ENCODE measurements at places on chromosomes 4 and X. TPM values are rescaled to one million over a fixed set of nuclear protein-coding genes. Genes with fewer than 3 reads are reported as not detected.

The PRSS12 gene
- not detected for total RNA-seq

DNA sequence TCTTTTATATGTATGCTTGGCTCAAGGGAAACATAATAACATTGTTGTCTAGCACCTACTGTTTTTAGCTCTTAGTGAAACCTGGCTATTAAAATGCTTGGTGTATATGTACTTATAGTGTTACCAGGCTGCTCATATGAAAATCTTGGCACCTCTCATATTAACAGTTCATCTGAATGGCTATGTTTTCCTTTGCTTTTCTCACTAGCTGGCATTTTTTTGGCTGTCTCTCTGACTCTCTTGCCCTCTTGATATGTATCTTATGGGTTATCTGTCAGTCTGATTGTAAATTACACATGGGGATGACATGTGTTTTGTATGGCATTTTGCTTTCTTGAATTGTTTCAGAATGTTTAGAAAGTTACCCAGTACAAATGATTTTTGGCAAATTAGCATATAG is 158.0 kb downstream of the ARHGAP24 start:
- H3K36me3 ChIP-seq: no peaks in the 10 kb centered on the region
- DNase-seq: no peak
- no peak overlapping the region for H3K4me3 ChIP-seq
- H3K27ac ChIP-seq: no peak overlapping the region

- no peak overlapping the region for H3K27ac ChIP-seq
- no peak overlapping the region for H3K4me3 ChIP-seq
- no peaks in the 10 kb centered on the region for H3K36me3 ChIP-seq
- no peak for DNase-seq
Measured at GRCh38 chr4:11628093-11628725, 199.5 kb upstream of the HS3ST1 start.

The VCX2 gene
- not detected for total RNA-seq

The TLR10 gene
- total RNA-seq: 0.40 TPM

DNA sequence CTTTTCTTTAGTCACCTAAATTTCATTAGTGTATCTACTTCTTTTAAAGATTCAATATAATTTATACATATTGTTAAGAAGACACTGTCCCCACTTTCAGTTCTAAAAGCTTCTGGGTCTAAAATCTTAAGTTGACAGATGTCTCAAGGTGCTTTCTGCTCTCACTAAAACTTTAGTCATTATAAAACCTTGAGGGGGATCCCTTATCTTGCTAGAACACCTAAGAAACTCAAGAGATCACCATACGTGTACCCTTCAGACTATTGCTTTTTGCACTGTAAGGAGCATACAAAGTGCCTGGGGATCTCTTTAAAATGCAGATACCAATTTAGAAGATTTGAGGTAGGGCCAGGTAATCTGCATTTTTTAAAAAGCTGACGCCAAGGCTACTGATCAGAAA is 30.1 kb downstream of the CYBB start:
- H3K36me3 ChIP-seq: no peaks in the 10 kb centered on the region
- H3K4me3 ChIP-seq: no peak overlapping the region
- H3K27ac ChIP-seq: no peak overlapping the region
- H3K4me1 ChIP-seq: peaks cover 17% of the 10 kb centered on the region
- DNase-seq: no peak

GRCh38 chr4:144709793-144710525 is 64.0 kb downstream of the HHIP start:
- no peak for DNase-seq
- H3K27ac ChIP-seq: no peak overlapping the region
- no peaks in the 10 kb centered on the region for H3K27me3 ChIP-seq
- no peak overlapping the region for H3K4me3 ChIP-seq

GRCh38 chr4:106707776-106708463 is 328.2 kb downstream of the DKK2 start:
- H3K27ac ChIP-seq: no peak overlapping the region
- H3K27me3 ChIP-seq: no peaks in the 10 kb centered on the region
- no peak overlapping the region for H3K4me3 ChIP-seq
- H3K36me3 ChIP-seq: no peaks in the 10 kb centered on the region

- H3K36me3 ChIP-seq: no peaks in the 10 kb centered on the region
- H3K27me3 ChIP-seq: peaks cover 13% of the 10 kb centered on the region
- H3K27ac ChIP-seq: no peak overlapping the region
- DNase-seq: no peak
- no peak overlapping the region for H3K4me3 ChIP-seq
Measured at GRCh38 chrX:70190225-70190624, 12.9 kb downstream of the DGAT2L6 start.

GRCh38 chr4:88742561-88742960 is 44.9 kb upstream of the NAP1L5 start:
- DNase-seq: no peak
- H3K4me3 ChIP-seq: no peak overlapping the region
- H3K27ac ChIP-seq: no peak overlapping the region

GRCh38 chr4:139438141-139438540 is 15.8 kb upstream of the RAB33B start:
- H3K4me3 ChIP-seq: no peak overlapping the region
- no peaks in the 10 kb centered on the region for H3K27me3 ChIP-seq
- peaks cover 8% of the 10 kb centered on the region for H3K4me1 ChIP-seq
- H3K36me3 ChIP-seq: peaks cover 41% of the 10 kb centered on the region
- no peak for DNase-seq

- no peaks in the 10 kb centered on the region for H3K27me3 ChIP-seq
- no peaks in the 10 kb centered on the region for H3K36me3 ChIP-seq
- H3K4me1 ChIP-seq: peaks cover 11% of the 10 kb centered on the region
- H3K27ac ChIP-seq: peak overlapping the region; percentile 76
- peak; percentile 68 for DNase-seq
Measured at GRCh38 chrX:47366041-47366722, 4.2 kb upstream of the ZNF157 start.

The HAUS3 gene
- total RNA-seq: 27.4 TPM

- peaks cover 23% of the 10 kb centered on the region for H3K36me3 ChIP-seq
- DNase-seq: no peak
- H3K4me3 ChIP-seq: peak overlapping the region; percentile 87
Measured at GRCh38 chr4:145177906-145178538, 2.4 kb downstream of the OTUD4 start.

DNA sequence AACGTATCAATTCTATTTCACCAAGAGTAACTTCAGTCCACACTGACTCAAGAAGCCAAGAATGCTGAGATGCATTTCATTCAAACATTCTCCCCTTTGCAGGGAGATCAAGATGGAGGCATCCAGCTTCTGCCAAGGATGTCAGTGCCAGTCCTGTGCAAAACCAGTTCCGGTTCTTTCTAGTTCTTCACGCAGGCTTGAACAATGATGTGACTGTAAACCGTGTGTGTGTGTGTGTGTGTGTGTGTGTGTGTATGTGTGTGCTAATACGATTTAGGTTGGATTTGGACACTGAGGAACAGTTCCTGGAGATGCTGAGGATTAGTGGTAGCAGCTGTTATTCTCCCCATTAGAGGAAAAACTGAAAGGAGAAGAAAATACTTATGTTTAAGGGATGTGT is at the start of gene REELD1:
Gene REELD1, plus strand, starts transcription at position 301 of the 400 bp plus-strand sequence. CDS start 2,415 bp downstream, outside the sequence.
- no peak within 1 kb of the TSS for H3K27ac ChIP-seq
- no peak within 1 kb of the TSS for H3K4me3 ChIP-seq
- H3K27me3 ChIP-seq: peaks cover 9% of the 10 kb centered on the region
- H3K4me1 ChIP-seq: no peaks in the 10 kb centered on the region

The HSFX1 gene
- total RNA-seq: 1.1 TPM

The DUSP9 gene
- total RNA-seq: not detected

DNA sequence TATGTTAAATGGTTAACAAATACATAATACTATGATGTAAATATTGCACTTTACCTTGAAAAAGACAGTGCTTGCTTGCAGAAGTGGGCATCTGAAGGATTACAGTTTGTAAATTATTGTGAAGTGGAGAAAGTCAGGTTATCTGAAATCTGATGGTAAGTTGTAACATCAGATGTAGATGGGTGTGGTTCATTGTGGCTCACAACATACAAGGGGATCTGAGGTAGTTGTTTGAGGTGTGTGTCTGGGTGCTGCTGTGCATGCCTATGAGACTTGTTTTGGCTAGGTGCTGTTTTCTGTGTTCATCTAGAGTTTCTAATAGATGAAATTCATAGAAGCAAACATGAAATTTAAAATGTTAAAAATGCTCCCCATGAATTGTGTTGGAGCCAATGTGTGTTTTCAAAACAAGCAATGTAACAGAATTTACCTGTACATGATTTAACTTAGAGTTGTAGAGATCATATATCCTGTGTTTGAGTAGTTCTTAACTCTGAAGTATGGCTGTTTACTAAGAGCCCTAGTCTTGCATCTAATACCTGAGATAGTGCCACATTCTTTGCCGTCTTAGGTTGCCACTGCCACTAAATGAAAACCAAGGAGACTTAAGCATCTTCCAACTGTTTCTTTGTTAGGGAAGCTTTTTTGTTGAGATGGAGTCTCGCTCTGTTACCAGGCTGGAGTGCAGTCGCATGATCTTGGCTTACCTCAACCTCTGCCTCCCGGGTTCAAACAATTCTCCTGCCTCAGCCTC is 11.9 kb upstream of the NDUFC1 start:
- no peak overlapping the region for H3K4me3 ChIP-seq
- H3K27me3 ChIP-seq: no peaks in the 10 kb centered on the region
- no peak for DNase-seq
- H3K36me3 ChIP-seq: peaks cover 28% of the 10 kb centered on the region

The TCEAL2 gene
- total RNA-seq: not detected

The MAGEC1 gene
- total RNA-seq: not detected

DNA sequence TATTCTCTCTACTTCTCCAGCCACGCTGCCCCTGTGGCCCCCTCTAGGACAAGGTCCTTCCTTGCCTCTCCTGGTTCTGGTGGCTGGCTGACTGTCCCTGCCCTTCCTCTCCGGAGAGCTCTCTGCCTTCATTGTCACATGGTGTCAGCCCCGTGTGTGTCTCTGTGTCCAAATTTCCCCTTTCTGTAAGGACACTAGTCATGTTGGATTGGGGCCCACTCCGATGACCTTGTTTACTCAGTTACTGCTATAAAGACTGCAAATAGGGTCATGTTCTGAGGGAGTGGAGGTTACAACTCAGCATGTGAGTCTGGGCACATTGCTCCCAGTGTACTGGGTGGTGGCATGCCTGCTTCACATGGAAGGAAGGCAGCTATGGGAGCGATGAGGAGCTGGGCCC is 129.5 kb upstream of the PSAPL1 start:
- no peaks in the 10 kb centered on the region for H3K27me3 ChIP-seq
- no peaks in the 10 kb centered on the region for H3K4me1 ChIP-seq
- no peaks in the 10 kb centered on the region for H3K36me3 ChIP-seq
- H3K4me3 ChIP-seq: no peak overlapping the region
- DNase-seq: no peak

GRCh38 chr4:148634476-148634875 is 192.3 kb upstream of the NR3C2 start:
- H3K4me3 ChIP-seq: no peak overlapping the region
- no peaks in the 10 kb centered on the region for H3K4me1 ChIP-seq
- H3K36me3 ChIP-seq: no peaks in the 10 kb centered on the region
- H3K27ac ChIP-seq: no peak overlapping the region

The P2RY4 gene
- total RNA-seq: 0.35 TPM

DNA sequence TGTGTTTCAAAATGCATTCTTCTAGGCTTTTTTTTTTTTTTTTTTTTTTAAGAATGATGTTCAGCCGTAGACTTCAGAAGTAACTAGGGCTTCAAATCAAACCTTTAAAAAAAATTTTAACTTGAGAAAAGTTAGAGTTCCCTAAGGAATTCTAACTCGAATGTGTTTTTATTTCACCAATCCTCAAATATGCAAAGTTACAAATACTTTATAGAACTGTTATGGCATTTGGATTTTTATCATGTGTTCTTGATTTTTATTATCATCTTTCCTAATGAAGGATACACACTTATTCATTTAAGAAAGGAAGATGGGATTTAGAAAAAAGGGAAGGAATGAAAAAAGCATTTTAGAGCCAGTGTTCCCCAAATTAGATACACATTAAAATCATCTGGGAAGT is 200.6 kb upstream of the LDB2 start:
- no peak overlapping the region for H3K4me3 ChIP-seq
- H3K27ac ChIP-seq: no peak overlapping the region
- DNase-seq: no peak
- no peaks in the 10 kb centered on the region for H3K36me3 ChIP-seq
- H3K4me1 ChIP-seq: no peaks in the 10 kb centered on the region

DNA sequence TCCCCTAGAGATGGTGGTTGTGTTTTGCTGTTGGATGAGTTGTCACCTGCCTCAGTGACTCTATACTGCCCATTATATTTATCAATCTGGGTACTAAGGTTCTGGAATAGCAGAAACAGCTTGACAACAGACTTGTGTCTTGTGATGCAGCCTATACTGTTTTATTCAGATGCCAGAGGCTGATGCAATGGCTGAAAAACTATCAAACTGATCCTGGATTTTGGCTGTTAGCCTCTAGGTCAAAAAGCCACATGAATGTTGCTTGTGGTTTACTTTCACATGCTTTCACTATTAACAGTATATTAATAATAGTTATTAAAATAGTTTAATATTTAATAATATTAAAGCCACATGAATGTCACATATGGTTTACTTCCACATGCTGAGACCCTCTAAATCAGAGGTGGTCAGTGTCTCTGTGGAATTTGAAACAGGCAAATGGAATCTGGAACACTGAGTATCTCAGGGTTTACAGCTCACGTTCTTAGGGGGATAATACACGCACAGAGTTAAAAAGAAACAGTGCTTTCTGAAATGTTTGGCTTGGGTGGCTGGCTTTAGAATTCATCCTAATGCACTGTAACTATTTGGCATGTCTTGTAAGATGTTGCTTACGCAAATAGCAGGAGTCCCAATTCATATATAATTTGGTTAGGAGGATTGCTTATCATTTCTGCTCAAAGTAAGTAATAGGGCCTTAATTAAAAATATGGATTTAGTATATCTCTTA is 82.5 kb upstream of the LCORL start:
- DNase-seq: no peak
- no peak overlapping the region for H3K4me3 ChIP-seq
- no peak overlapping the region for H3K27ac ChIP-seq
- peaks cover 10% of the 10 kb centered on the region for H3K27me3 ChIP-seq
- peaks cover 6% of the 10 kb centered on the region for H3K4me1 ChIP-seq
- H3K36me3 ChIP-seq: no peaks in the 10 kb centered on the region

The LAMTOR3 gene
- 28.1 TPM for total RNA-seq

- no peak overlapping the region for H3K4me3 ChIP-seq
- H3K27ac ChIP-seq: no peak overlapping the region
Measured at GRCh38 chr4:172018358-172018757, 205.2 kb downstream of the GALNTL6 start.

The KIAA1210 gene
- not detected for total RNA-seq

The FGFR3 gene
- total RNA-seq: 0.45 TPM

The MRFAP1 gene
- 142 TPM for total RNA-seq

- H3K27ac ChIP-seq: no peak overlapping the region
- H3K4me1 ChIP-seq: no peaks in the 10 kb centered on the region
- no peak overlapping the region for H3K4me3 ChIP-seq
- H3K36me3 ChIP-seq: no peaks in the 10 kb centered on the region
- H3K27me3 ChIP-seq: no peaks in the 10 kb centered on the region
Measured at GRCh38 chr4:7732263-7732662, 207.4 kb downstream of the AFAP1 start.

- H3K27ac ChIP-seq: no peak overlapping the region
- no peak overlapping the region for H3K4me3 ChIP-seq
Measured at GRCh38 chr4:78138252-78138651, 81.1 kb downstream of the FRAS1 start.

The SYTL5 gene
- not detected for total RNA-seq

- H3K36me3 ChIP-seq: peaks cover 25% of the 10 kb centered on the region
- no peaks in the 10 kb centered on the region for H3K27me3 ChIP-seq
- peaks cover 50% of the 10 kb centered on the region for H3K4me1 ChIP-seq
- DNase-seq: no peak
- peak overlapping the region; percentile 69 for H3K27ac ChIP-seq
Measured at GRCh38 chrX:120457766-120458180, 11.3 kb downstream of the LAMP2 start.
